ENCODE measurements at places on chromosomes 3 and 15. TPM values are rescaled to one million over a fixed set of nuclear protein-coding genes. Genes with fewer than 3 reads are reported as not detected.

- DNase-seq, result no peak
These were observed 329.2 kb downstream of the ARRDC4 start for GRCh38 chr15:98289747-98290146.

DNA sequence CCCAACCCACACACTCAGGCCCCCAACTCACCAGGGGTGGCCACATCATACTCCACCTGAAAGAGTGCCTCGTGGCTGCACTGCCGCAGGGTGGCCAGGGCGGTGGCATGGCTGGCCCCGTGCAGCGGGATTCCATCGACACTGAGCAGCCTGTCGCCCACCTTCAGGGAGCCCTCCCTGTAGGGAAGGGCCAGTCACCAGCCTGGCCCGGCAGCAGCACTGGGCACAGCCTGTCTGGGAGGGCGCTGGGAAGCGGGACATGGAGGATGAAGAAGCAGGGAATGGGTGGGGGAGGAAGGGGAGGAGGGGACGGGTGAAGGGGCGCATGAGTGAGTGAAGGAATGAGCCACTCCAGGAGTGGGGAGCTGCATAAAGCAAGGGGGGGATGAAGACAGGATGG is 18.5 kb downstream of the GRIP2 start:
- no peak for DNase-seq

DNA sequence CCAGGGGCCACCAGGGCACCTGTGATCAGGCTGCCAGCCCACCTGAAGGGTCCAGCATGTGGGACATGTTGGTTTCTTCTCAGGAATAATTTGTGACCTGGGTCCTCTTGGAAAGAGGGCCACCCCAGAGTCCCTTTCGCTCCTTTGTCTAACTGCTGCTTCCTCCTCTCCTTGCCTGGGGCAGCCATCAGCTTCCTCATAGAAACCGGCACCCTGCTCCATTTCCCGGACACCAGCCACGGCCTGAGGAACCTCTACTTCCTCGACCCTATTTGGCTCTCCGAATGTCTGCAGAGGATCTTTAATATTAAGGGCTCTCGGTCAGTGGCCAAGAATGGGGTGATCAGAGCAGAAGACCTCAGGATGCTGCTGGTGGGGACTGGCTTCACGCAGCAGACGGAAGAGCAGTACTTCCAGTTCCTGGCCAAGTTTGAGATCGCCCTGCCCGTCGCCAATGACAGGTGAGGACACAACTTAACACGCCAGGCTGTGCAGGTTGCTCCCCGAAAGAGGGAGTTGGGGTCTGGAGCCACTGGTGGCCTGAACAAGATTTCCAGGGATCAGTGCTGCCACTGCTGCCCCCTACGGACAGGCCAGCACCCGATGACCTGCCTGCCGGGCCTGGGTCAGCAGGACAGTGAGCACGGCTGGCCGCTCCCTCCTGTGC is 109.7 kb downstream of the LRRK1 start:
- DNase-seq, result no peak

DNA sequence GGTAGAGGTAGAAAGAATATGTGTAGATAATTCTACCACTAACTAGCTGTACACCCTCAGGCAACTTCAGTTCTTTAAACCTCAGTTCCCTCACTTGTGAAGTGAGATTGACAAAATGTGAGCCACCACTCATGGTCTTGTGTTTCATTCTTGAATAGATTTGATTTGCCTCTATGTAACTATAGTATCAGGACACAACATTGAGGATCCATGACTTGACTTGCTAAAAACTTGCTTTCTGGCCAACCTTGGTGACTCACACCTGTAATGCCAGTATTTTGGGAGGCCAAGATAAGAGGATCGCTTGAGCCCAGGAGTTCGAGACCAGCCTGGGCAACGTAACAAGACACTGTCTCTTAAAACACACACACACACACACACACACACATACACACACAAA is 115.8 kb upstream of the FLNB start:
- DNase-seq, result peak; percentile 70

- DNase-seq, result peak; percentile 70
These were observed 488.4 kb downstream of the NR2F2 start for GRCh38 chr15:96818861-96819260.

DNA sequence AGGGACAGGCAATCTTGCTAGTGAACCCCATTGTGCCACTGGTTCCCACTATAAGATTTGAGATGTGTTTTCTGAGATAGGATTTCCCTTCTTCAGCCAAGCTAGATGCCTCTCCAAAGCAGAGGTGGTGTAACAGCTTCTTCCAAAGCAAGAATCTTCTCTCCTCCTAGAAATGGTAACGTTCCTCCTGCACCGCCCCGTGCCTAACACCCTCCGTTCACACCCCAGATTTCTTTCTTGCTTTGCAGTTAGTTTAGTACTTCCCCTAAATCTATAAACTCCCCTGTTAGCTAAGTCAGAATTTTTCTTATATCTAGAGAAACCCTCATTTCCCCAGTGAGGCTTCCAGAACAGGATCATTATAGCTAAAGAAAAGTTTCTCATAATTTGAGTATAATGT is 617.6 kb upstream of the MDFIC2 start:
- no peak for DNase-seq

- DNase-seq, result peak; percentile 94
These were observed at the start of gene TUSC2 for GRCh38 chr3:50327943-50328691. TSS of gene TUSC2 (minus strand) at chr3:50328223. CDS start at chr3:50328099, 124 bp downstream.

- DNase-seq, result no peak
These were observed 334.4 kb upstream of the THBS1 start for GRCh38 chr15:39246523-39246922.

DNA sequence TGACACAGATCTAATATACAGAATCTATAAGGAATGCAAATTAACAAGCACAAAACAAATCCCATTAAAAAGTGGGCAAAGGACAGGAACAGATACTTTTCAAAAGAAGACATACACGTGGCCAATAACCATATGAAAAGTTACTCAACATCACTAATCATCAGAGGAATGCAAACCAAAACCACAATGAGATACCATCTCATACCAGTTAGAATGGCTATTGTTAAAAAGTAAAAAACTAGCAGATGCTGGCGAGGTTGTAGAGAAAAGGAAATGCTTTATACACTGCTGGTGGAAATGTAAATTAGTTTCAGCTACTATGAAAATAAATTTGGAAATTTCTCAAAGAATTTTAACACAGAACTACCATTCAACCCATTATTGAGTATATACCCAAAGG is 50.7 kb downstream of the ADAMTS17 start:
- DNase-seq, result peak; percentile 40

GRCh38 chr3:149670742-149671492 is 13.1 kb upstream of the WWTR1 start:
- no peak for DNase-seq

DNA sequence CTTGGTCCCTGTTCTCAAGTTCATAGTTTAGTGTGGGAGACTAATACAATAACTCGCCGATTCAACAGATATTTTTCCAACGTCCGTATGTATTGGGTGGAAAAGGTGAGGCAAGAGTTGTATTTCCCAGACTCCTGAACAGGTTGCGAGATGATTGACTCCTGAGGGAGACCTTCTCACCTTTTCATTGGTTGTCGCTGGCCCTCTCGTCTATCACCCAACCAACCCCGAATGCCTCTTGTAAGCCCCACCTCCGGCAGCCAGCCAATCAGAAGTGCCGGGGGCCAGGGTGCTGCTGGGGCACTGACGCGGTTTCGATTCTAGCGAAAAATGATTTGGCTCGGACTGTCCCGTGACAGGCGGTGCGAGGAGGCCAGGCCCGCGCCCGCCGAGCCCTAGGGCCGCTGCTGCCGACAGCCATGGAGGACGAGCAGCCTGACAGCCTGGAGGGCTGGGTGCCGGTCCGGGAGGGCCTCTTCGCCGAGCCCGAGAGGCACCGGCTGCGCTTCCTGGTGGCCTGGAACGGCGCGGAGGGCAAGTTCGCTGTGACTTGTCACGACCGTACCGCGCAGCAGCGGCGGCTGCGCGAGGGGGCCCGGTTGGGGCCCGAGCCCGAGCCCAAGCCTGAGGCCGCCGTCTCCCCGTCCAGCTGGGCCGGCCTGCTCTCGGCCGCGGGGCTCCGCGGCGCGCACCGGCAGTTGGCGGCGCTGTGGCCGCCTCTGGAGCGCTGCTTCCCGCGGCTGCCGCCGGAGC is at the start of gene WHAMM:
Gene WHAMM (plus strand): TSS at position 321 of the 753 bp plus-strand sequence. CDS start 99 bp downstream, at position 420.
- peak; percentile 98 for DNase-seq

DNA sequence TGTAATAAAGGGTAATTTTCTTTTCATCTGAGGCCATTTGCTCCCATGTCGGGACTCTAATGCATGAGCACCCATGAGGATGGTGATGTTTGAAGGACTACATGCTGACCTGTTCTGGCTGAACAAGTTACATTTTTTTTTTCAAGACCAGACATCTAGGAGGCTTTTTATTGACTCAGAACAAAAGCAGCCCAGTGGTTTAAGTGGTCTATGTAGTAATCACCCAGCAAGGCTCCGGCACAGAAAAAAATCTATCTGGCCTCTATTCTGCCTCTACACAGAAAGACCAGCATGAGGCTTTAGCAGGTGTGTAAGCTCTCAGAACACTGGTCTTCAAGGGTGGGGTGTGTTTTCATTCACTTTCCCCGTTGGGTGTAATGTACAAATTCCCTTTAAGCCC is 95.1 kb upstream of the ZBED2 start:
- peak; percentile 25 for DNase-seq

- no peak for DNase-seq
These were observed 8.3 kb downstream of the SNAPC5 start for GRCh38 chr15:66489179-66489791.

DNA sequence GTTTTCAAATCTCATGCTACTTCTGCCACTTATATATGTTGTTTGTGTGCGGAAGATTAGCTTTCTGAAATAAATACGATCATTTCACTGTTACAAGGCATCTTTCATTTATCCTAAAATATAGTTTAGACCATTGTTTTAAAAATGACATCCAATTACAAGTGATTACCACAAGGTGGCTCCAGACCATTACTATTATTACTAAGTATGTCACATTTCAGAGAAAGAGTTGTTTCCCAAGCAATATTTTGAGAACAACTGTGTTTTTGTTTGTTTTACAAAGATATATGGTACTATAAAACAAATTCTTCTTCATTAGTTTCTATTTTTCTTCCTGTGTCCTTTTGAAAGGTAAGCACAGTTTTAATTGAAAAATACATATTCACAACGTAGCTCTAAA is 136.0 kb upstream of the RAP2B start:
- peak; percentile 54 for DNase-seq

The CFAP100 gene
- total RNA-seq, result not detected

The STRA6 gene
- total RNA-seq, result 0.26 TPM

The TRH gene
- total RNA-seq, result not detected

The CPA3 gene
- total RNA-seq, result not detected

Data from bronchial epithelial cell (primary cell).